Transverse colon (tissue), 4 donors: ENCODE measurements at places on chromosomes 1 and 21. TPM values are rescaled to one million over a fixed set of nuclear protein-coding genes. Genes with fewer than 3 reads are reported as not detected.

DNA sequence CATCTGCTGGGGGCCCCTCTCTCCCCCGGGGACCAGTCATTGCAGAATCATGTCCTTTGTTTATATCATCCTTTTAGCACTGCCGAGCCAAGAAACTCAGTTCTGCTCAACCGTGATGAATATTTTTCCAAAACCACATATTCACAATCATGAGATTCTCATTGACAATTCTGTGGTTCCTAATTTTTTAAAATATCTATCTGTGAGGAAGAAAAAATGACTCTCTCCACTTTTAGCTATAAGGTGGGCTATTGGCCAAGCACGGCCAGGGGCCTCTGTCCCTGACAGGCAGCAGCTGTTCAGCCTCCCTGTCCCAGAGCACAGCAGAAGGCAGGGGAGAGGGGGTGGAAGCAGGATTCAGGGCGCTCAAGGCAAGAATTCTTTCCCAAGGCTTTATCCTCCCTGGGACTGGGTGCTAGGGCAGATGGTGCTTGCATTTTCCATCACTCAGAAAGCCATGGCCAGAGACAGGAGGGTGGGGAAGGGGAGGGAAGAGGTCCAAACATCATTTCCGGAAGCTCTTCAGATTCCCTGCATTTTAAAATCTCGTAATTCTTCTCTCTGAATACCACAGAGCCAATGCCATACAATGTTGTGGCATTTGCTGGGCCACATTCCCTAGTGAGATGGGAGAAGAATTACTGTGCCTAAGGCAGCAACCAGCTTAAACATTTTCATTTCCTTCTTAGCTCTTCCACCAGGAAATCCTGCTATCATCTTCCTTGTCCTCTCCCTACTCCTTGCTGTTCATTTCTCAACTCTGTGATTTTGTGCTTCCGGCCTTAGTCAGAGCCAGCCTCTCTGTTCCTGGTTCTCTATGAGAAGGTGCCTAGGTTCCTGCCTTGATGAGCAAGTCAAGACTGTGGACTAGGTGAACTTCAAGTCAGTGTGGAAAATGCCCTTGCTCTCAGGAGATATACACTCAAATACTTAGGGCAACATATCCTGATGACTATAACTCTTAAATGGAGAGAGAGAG lies 60.3 kb downstream of the KCNJ6 start:
- H3K36me3 ChIP-seq: no peaks in the 10 kb centered on the region
- no peak for DNase-seq
- H3K27me3 ChIP-seq: peaks cover 9% of the 10 kb centered on the region
- H3K27ac ChIP-seq: no peak overlapping the region
- H3K4me3 ChIP-seq: no peak overlapping the region

- H3K4me1 ChIP-seq: no peaks in the 10 kb centered on the region
- no peak for DNase-seq
- H3K27ac ChIP-seq: no peak overlapping the region
- no peaks in the 10 kb centered on the region for H3K27me3 ChIP-seq
- no peak overlapping the region for H3K4me3 ChIP-seq
- peaks cover 20% of the 10 kb centered on the region for H3K36me3 ChIP-seq
Measured at GRCh38 chr1:232462213-232462612, 167.7 kb downstream of the SIPA1L2 start.

DNA sequence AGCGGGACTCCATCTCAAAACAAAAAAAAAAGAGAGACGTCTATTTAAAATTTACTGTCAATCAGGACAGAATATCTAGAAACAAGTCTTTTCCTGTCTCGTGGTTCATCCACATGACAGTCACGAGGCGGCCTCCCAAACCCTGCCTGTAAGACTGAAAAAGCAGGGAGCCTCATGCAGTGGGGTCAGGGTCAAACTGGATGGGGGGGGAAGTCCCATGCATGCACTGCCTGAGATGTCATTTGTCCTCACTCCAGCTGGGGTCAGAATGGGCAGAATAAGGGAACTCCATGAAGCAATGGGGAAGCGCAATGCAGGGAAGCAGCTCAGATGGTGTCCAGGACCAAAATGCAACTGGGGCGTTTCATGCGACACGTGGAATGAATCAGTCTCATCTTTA lies 85.5 kb downstream of the PIK3CD start:
- DNase-seq: no peak
- H3K27me3 ChIP-seq: no peaks in the 10 kb centered on the region
- H3K4me3 ChIP-seq: no peak overlapping the region
- H3K27ac ChIP-seq: no peak overlapping the region
- no peaks in the 10 kb centered on the region for H3K4me1 ChIP-seq

GRCh38 chr1:181043025-181043888 lies 9.5 kb downstream of the MR1 start:
- H3K36me3 ChIP-seq: no peaks in the 10 kb centered on the region
- H3K4me3 ChIP-seq: no peak overlapping the region
- peak; percentile 62 for DNase-seq
- peaks cover 40% of the 10 kb centered on the region for H3K4me1 ChIP-seq
- peak overlapping the region; percentile 54 for H3K27ac ChIP-seq
- no peaks in the 10 kb centered on the region for H3K27me3 ChIP-seq

DNA sequence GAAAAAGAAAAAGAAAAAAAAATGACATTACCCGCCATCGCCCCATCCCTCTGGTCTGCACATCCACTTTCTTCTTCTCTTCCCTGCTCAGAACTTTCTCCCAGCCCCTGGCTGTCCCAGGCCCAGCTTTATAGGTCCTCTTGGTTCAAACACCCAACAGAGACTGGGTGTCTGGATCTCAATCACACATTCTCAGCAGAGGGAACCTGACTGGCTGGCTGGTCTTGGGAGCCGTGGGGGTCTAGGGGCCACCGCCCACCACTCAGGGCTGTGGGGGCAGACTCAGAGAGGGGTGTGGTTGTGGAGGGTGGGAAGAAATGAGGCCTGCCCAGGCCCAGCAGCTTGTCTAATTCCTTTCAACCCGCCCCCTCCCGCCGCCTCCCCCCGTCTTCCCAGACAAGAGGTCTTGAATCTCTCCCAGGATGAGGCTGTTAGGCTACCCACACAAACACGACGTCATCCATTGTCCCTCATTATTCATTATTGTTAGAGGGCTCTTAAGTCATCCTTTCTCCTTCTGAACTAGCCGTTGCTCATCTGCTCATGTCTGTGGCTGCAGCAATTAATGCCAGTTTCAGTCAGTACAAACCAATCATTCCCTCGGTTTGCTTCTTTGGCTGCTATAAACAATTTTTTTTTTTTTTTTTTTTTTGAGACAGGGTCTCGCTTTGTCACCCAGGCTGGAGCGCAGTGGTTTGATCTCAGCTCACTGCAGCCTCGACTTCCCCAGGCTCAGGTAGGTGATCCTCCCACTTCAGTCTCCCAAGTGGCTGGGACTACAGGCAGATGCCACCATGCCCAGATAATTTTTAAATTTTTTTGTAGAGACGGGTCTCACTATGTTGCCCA lies 40.6 kb upstream of the CLIC4 start:
- H3K27ac ChIP-seq: peak overlapping the region; percentile 81
- DNase-seq: no peak
- H3K4me1 ChIP-seq: peaks cover 13% of the 10 kb centered on the region
- no peaks in the 10 kb centered on the region for H3K36me3 ChIP-seq
- peak overlapping the region; percentile 15 for H3K4me3 ChIP-seq

DNA sequence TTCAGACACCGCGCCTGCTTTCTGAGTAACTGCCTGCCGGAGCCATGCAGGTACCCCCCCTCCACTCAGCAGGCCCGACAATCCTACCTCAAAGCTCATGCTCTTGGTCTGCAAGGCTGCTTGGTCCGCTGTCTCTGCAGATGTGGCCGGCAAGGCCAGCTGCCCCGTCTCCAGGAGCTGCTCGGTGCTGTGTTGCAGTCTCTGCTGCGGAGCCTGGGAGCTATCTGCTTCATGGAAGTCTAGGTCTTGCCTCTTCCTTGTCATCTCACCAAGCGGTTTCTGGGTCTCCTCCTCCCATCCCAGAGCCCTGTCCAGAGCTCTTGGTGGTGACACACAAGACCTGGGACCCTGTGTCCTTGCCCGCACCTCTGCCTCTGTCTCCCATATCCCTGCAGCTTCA lies 24.0 kb upstream of the GNPAT start:
- DNase-seq: no peak
- peaks cover 6% of the 10 kb centered on the region for H3K4me1 ChIP-seq
- no peak overlapping the region for H3K27ac ChIP-seq
- H3K4me3 ChIP-seq: no peak overlapping the region
- no peaks in the 10 kb centered on the region for H3K36me3 ChIP-seq
- H3K27me3 ChIP-seq: no peaks in the 10 kb centered on the region

- H3K4me1 ChIP-seq: peaks cover 22% of the 10 kb centered on the region
- DNase-seq: no peak
- H3K27ac ChIP-seq: no peak overlapping the region
- H3K4me3 ChIP-seq: no peak overlapping the region
- H3K27me3 ChIP-seq: no peaks in the 10 kb centered on the region
- H3K36me3 ChIP-seq: no peaks in the 10 kb centered on the region
Measured at GRCh38 chr1:235953801-235954200, 87.1 kb upstream of the LYST start.

DNA sequence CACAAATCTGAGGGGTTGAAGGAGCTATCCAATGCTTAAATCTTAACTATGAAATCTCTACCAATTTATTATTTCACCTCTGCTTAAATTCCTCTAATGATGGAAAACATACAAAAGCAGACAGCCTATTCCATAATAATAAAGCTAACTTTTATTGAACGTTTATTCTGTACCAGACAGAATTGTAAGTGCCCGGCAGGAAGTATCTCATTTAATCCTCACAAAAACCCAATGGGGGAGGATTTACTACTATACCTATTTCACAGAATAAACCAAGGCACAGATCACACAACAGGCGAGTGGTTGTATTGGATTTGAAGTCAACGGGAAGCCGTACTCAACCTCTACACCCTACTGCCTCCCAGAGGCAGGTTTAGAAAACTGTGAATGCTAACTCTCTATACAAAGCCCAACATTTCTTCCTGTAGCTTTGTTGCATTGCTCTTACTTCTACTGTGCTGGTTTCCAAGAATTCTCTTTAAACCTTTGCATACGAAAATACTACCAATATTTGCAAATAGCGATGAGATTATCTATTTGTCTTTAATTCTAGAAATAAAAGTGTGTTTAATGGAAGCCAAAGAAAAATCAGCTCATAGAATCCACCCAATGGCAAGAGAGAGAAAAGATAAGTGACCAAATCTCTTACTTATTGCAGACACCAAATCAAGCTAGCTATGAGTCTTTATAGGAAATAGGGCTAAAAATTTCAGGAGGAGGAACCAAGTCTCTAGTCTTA lies 33.5 kb upstream of the C1orf53 start:
- no peaks in the 10 kb centered on the region for H3K27me3 ChIP-seq
- H3K36me3 ChIP-seq: no peaks in the 10 kb centered on the region
- H3K4me1 ChIP-seq: peaks cover 4% of the 10 kb centered on the region
- no peak overlapping the region for H3K27ac ChIP-seq

DNA sequence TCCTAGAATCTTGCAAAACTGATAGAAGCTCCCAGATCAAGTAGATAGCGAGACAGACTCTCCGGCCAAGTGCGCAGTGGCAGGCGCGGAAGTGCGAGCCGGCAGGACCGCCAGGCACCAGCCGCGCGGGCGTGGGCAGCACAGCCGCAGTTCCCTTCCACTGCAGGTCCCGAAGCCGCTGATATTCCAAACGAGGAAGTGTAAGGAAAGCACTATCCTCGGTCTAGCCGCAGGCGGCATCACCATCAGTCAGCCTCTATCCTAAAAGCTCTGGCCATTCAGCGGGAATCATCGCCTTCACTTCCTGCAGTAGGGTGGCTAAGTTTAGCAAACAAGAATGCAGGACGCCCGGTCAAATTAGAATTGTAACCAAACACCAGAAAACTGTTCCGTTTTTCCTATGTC lies 710 bp downstream of the GLRX2 start:
- peak; percentile 56 for DNase-seq
- H3K36me3 ChIP-seq: peaks cover 12% of the 10 kb centered on the region
- H3K4me1 ChIP-seq: peaks cover 8% of the 10 kb centered on the region
- H3K4me3 ChIP-seq: peak overlapping the region; percentile 81
- peak overlapping the region; percentile 99 for H3K27ac ChIP-seq

GRCh38 chr1:201551877-201552731 lies 13.2 kb downstream of the NAV1 start:
- no peak overlapping the region for H3K4me3 ChIP-seq
- no peak overlapping the region for H3K27ac ChIP-seq
- H3K36me3 ChIP-seq: no peaks in the 10 kb centered on the region

- H3K27me3 ChIP-seq: no peaks in the 10 kb centered on the region
- no peak for DNase-seq
- peaks cover under 1% of the 10 kb centered on the region for H3K4me1 ChIP-seq
- no peaks in the 10 kb centered on the region for H3K36me3 ChIP-seq
Measured at GRCh38 chr1:117815926-117816325, 113.5 kb downstream of the GDAP2 start.

GRCh38 chr1:81029266-81029665 lies 771.5 kb upstream of the ADGRL2 start:
- H3K36me3 ChIP-seq: no peaks in the 10 kb centered on the region
- DNase-seq: no peak
- H3K27ac ChIP-seq: no peak overlapping the region
- H3K4me3 ChIP-seq: no peak overlapping the region
- no peaks in the 10 kb centered on the region for H3K27me3 ChIP-seq

DNA sequence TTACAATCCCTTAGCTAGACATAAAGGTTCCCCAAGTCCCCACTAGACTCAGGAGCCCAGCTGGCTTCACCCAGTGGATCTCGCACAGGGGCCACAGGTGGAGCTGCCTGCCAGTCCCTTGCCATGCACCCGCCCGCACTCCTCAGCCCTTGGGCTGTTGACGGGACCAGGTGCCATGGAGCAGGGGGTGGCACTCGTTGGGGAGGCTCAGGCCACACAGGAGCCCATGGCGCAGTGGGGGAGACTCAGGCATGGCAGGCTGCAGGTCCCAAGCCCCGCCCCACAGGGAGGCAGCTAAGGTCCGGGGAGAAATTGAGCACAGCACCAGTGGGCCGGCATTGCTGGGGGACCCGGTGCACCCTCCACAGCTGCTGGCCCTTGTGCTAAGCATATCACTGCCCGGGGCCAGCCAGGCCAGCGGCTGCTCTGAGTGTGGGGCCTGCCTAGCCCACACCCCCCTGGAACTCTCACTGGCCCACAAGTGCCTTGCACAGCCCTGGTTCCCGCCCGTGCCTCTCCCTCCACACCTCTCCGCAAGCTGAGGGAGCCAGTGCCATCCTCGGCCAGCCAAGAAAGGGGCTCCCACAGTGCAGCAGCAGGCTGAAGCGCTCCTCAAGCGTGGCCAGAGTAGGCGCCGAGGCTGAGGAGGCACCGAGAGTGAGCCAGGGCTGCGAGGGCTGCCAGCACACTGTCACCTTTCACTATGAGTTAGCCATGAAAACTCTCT lies 117.8 kb downstream of the LIPI start:
- DNase-seq: no peak
- H3K36me3 ChIP-seq: no peaks in the 10 kb centered on the region
- H3K27me3 ChIP-seq: no peaks in the 10 kb centered on the region
- no peak overlapping the region for H3K4me3 ChIP-seq
- H3K4me1 ChIP-seq: no peaks in the 10 kb centered on the region

- H3K27ac ChIP-seq: no peak overlapping the region
- no peaks in the 10 kb centered on the region for H3K27me3 ChIP-seq
- H3K4me1 ChIP-seq: no peaks in the 10 kb centered on the region
- DNase-seq: peak; percentile 59
- H3K36me3 ChIP-seq: no peaks in the 10 kb centered on the region
Measured at GRCh38 chr1:229514578-229515275, 6.6 kb upstream of the NUP133 start.

Gene KIF21B
- 30.0 TPM for total RNA-seq
